Left hindlimb (tissue), 1 donor: ENCODE measurements at places on chromosomes 13 and 19.

DNA sequence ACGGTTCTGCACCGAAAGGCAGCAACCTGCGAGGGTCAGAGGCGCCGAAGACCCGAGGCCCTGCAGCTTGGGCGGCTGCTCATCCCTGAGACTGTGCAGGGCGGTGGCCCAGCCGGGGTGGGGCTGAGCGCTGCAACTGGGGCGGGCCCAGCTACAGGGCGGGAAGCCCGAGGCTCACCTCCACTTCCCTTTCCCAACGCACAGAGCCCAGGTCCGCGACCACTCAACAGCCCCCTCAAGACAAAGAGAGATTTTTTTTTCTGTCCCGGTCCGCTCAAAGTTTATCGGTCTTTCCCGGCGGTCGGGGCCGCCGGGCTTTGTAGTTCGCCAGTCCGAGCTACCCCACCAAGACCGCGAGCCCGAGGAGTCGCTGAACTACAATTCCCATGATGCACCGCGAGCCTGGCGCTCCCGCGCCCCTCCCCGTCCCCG is 573 bp downstream of the KATNAL1 start:
- DNase-seq, result peak; percentile 96

DNA sequence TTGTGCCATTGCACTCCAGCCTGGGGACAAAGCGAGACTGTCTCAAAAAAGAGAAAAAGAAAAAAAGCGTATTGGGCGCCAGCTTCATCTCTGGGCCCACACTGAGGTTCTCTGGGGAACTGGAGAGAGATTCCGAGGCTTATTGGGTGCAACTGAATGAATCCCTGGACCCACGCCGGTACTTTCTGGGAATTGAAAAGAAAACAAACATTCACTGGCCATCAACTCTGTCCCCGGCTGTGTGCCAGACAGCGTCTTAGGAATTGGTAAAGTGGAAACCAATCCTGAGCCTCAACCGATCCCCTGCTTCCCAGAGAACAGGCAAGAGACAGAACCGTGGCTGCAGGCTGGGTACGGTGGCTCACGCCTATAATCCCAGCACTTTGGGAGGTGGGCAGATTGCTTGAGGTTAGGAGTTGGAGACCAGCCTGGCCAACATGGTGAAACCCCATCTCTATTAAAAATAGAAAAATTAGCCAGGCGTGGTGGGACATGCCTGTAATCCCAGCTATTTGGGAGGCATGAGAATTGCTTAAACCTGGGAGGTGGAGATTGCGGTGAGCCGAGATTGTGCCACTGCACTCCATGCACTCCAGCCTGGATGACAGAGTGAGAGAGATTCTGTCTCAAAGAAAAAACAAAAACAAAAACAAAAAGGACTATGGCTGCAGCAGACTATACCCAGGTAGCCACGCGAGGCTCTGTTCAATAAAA is 8.6 kb downstream of the ANO8 start:
- no peak for DNase-seq

DNA sequence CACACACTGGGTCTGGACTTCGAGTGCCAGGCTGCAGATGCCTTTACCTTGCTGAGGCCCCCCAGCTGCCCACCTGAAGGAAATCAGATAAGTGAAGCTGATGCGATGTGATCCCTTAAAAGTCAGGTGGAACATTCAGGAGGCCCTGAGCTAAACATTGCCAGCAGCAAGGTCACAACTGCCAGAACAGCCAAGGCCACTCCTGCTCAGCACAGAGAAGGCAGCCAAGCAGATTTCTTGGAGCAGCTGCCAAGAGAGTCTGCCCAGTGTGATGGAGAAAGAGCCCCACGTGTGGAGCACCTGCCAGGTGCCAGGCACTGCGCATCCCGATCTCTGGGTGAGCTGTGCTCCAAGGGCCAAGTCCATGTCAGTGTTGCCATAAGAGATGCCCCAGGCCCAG is 20.6 kb upstream of the UQCRFS1 start:
- no peak for DNase-seq

DNA sequence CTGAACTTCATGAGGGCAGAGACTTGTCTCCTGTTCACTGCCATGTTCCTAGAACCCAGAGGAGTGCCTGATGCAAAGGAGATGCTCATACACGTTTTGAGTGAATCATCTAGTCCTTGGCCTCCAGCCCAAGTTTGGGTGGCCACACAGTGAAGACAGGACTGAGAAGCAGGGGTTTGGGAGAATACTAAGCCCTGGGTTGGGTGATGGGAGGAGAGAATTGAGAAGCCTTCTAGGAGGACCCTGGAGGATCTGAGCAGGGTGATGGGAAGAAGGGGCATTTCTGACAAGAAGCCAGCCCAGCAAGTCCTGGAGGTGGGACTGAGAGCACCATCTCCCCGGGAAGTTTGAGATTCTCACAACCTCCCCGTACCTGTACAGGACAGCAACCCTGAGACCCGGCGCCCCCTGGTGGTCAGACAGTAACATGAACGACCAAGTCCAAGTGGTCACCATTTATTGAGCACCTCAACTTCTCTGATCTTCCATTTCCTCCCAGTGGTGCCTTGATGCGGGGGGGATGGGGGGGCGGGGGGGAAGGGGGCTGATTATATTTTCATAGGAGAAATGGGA is 11.0 kb downstream of the CTU1 start:
- DNase-seq, result no peak

GRCh38 chr13:49898792-49899191 is 37.3 kb downstream of the SPRYD7 start:
- no peak for DNase-seq
